Lower leg skin (tissue), 4 donors: ENCODE measurements at places on chromosomes 3 and 15. TPM values are rescaled to one million over a fixed set of nuclear protein-coding genes. Genes with fewer than 3 reads are reported as not detected.

Gene FOXB1
- not detected for total RNA-seq

Gene KNG1
- not detected for total RNA-seq

Gene CCDC54
- not detected for total RNA-seq

Gene OR5K2
- total RNA-seq = not detected

DNA sequence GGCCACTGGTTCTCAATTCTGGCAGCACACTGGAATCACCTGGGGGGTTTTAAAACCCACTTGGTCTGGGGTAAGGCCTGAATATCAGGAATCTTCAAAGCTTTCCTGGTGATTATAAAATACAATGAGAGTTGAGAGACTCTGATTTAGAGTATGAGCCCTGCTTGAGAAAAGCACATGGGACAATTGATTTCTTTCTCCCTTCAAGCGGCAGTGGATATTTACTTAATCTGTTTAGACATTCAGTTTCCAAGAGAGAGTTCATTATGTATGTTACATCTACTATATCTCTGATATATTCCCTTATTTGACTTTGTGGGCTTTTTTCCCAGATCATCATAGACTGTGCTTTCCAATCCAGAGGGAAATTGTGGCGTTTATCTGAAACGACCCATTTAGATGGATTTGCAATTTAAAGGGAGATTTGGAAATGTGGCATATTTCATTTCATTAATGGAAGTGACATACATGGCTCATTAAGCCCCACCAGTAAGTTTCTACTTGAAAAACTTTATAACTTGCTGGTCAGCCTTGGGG lies 171.2 kb upstream of the PFN2 start:
- DNase-seq = no peak

GRCh38 chr3:184786280-184786941 lies 25.6 kb upstream of the VPS8 start:
- DNase-seq = peak; percentile 93

GRCh38 chr3:126781406-126781805 lies 77.4 kb downstream of the CHCHD6 start:
- DNase-seq = peak; percentile 68

GRCh38 chr15:56929399-56929798 lies 11.0 kb downstream of the TCF12 start:
- DNase-seq = no peak

GRCh38 chr3:150710097-150710496 lies 6.4 kb upstream of the ERICH6 start:
- no peak for DNase-seq

- DNase-seq = no peak
Measured at GRCh38 chr3:98343647-98344507, 9.8 kb upstream of the OR5K4 start.

DNA sequence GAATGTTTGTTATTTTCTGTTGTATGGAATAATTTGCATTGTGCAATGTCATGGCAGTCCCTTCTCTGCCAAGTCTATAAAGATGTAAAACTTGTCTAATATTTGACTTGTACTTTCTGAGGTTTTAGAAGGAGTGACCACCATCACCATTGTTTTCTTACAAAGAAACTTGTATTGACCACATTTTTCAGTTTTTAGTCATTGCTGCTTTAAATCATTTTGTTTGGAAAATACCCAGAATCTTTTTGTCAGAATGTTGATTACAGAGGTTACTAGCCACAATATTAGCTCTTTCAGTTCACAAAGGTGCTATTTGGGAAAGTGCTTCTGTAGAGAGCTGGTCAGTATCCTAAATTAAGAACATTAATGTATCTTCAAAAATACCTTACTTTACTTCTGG lies 532.4 kb upstream of the GBE1 start:
- no peak for DNase-seq

DNA sequence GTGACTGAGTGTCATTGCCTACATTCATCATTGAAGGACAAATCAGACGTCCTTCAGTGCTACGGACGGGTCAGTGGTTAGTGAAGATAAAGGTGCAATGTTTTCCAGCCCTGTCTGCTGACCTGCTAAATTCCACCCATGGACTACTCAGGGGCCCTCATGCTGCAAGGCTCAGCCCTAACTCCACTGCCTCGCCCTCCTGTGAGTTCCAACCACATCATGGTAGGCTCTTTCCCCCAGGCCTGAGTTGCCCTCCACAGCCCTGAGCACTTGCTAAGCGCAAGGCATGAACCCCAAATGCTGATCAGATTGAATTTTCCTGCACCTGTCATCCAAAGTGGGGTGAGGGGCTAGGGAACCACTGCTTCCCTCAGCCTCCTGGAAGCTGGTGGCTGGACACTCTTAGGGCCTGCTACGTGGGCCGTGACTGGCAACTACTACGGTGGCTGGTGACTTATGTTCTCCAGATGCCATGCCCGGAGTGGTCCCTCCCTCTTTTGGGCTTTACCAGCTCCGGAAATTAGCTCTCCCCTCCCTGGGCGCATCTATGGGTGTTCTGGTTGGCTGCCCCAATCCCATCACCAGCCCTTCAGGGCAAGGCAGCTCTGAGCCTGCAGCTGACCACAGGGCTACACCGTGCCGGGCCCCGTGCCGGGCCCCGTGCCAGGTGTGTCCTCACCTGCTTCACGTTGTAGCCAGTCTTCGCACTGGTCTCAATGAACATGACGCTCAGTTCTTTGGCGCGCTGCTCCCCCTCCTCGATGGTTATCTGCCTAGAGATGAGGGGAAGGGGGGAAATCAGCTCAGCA lies 32.1 kb downstream of the SRPRB start:
- DNase-seq = peak; percentile 78

DNA sequence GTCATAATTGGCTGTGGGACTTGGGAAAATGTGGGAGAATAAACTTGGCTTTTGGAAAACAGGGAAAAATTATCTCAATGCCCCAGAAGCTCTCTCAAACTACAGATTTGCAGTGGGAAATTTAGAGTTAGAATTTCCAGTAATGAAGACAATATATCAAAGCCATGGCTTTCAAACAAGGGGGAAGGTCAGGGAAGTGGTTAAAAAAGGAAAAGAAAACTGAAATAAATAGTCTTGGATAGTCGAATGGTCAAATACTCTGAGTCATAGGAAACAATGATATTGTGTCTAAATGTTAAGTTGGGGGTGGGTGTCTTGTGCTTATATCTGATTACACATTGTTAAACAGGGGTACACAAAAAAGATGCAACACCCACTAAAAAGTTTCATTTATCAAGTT lies 272.4 kb upstream of the COL8A1 start:
- no peak for DNase-seq

- DNase-seq = no peak
Measured at GRCh38 chr3:127630811-127631714, 2.1 kb downstream of the PODXL2 start.

GRCh38 chr3:32041316-32041715 lies 59.8 kb downstream of the ZNF860 start:
- DNase-seq = no peak

DNA sequence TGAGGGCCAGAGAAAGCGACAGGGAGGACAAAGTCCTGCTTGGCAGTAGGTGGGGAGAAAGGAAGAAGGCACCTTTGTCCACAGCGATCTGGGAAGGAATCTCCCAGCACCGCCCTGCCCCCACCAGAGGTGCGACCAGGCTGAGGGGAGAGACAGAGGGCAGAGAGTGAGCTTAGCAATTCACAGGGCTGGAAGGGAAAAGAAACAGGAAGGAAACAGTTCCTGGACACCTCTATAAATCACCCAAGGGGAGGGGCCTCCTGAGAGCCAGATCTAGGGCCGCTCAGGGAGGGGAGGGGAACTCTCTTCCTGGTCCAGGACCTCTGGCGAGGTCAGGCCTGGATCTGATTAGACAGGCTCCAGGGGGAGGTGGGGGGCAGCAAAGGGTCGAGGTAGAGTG lies 35.4 kb downstream of the RNU5B-1 start:
- no peak for DNase-seq

DNA sequence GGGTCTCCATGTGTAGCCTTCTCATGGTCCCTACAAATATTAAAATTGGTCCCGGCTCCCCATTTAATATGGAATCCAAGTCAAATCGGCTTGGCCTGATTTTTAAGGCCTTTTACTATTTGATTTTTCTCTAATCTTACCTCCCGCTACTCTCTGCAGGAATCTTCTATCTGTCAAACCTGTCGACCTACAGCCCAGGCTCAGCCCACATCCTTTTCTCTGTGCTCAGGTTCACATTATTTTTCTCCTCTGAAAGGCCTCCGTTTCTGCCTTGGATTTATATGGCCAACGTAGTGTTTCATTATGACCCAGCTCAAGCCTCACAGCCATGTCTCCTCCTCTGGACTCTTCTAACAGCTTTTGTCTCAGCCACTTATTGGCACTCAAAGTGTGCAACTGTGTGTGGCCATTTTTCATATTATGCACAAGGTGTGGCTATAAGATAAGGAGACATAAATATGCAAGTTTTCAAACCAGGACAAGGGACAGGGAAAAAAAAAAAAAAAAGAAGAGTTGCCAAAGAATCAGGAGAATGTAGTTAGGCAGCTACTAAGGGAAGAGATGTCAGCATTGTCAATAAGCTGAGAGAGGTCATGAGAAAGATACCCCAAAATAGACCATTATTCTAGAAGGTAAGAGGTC lies 2.1 kb upstream of the GLCE start:
- no peak for DNase-seq

- DNase-seq = no peak
Measured at GRCh38 chr3:35291471-35292236, 347.7 kb upstream of the ARPP21 start.
